ENCODE measurements at places on chromosomes 11 and 22.
A peak's percentile ranks its signal among the peaks of the same experiment; 100 is the strongest.

GRCh38 chr11:6655020-6655789 lies 404 bp downstream of the DCHS1 start:
- DNase-seq, result no peak

GRCh38 chr22:30238661-30239487 lies 7.7 kb downstream of the LIF start:
- DNase-seq, result no peak

GRCh38 chr22:28174509-28174908 lies 255.5 kb upstream of the PITPNB start:
- DNase-seq, result no peak

- DNase-seq, result no peak
Observed at GRCh38 chr22:43387815-43388214, 24.0 kb upstream of the MPPED1 start.

GRCh38 chr11:41786087-41786486 lies 326.6 kb upstream of the LRRC4C start:
- DNase-seq, result no peak

GRCh38 chr11:118081241-118081958 lies 4.5 kb downstream of the TMPRSS4 start:
- DNase-seq, result no peak

DNA sequence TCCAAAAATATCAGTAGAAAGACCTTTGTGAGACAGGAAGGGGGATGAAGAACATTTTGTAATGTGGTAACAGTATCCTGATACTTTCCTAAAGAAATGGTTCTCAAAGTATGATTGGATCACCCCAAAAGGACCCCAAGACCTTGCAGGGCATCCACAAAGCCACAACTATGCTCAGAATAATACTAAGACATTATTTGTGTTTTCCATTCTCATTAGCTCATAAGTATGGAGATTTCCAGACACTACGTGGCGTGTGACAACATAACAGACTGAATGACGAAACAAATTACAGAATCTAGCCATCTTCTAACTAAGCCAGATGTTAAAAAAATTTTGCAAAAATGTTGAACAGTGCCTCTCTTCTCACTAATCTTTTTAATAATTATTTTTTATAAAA lies 24.9 kb downstream of the CHEK2 start:
- no peak for DNase-seq

GRCh38 chr22:50739894-50740293 lies 1.9 kb downstream of the ACR start:
- no peak for DNase-seq

DNA sequence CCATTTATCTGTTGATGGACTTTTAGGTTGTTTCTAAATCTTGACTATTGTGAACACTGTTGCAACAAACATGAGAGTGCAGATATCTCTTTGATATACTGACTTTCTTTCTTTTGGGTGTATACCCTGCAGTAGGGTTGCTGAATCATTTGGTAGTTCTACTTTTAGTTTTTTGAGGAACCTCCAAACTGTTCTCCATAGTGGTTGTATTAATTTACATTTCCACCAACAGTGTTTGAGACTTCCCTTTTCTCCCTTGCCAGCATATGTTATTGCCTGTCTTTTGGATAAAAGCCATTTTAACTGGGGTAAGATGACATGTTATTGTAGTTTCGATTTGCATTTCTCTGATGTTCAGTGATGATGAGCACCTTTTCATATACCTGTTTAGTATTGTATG lies 330.0 kb downstream of the DDX10 start:
- DNase-seq, result no peak

- DNase-seq, result no peak
Observed at GRCh38 chr11:111045874-111046273, 199.7 kb upstream of the POU2AF2 start.

GRCh38 chr11:121534131-121535093 lies 81.6 kb upstream of the SORL1-AS1 start:
- DNase-seq, result no peak

- DNase-seq, result no peak
Observed at GRCh38 chr11:11710556-11710955, 88.8 kb upstream of the GALNT18 start.

DNA sequence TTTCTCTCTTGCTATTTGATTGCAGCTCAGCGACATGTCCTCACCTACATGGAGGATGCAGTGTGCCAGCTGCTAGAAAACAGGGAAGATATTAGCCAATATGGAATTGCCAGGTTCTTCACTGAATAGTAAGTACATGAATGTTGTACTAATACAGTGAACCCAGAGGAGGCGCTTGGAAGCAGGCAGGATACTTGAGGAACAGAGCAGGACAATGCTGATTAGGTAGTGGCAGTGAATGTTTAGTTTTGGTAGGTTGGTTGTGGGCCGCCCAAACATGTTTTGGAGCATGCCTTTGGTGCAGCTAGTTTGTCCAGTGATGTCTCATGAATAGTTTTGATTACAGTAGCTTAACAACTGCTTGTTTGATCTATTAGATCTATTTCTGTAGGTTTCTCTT lies 50.6 kb downstream of the CSTPP1 start:
- no peak for DNase-seq

DNA sequence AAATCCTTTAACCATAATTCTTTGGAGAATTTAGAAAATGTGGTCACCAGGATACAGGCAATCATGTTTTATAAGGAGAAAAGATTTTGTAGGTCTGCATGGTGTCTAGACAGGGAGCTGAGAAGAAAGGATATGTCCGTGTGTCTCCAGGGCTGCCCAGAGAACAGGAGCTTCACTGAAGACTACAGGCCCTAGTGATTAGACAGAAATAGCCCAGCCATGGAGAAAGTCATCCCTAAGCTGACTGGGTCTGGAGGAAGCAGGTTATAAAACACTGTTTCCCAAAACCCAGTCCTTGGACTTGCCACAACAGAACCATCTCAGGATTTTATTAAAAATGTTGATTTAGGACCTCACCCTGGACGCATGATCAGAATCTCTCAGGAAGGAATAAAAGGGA lies 84.4 kb downstream of the GALNT18 start:
- DNase-seq, result no peak

DNA sequence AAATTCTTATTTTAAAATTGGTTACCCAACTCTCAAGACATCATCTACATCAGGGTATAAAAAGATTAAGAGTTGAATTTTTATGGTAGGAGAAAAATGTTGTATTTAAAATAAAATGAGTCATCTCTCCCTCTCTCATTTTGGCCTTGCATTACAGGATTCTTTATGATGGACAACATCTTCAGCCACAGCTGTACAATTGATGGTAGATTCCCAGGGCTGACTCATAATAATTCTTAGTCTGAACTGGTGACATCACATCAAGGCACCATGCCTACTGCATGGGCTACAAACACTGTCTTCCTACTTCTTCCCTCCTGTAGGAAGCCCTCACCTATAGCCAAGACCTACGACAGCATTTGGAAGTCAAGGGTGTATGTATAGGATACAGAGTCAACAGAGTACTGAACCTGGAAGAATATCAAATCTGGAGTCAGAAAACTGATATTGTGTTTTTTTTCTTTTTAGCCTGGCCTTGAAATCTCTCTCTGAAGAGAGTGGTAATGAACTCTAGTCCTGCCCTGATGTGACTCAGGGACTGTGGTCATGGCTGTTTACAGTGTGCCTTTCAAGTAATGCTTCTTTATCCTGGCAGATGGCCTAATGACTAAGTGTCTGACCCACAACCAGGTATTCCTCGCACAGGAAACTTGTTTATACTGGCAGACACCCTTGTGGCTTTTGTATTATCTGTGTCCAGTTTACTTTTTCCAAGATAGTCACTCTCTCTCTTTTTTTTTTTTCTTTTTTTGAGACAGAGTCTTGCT lies 32.5 kb downstream of the MRGPRX2 start:
- peak; percentile 81 for DNase-seq

- peak; percentile 34 for DNase-seq
Observed at GRCh38 chr11:70505331-70505731, 107.0 kb downstream of the CTTN start.

DNA sequence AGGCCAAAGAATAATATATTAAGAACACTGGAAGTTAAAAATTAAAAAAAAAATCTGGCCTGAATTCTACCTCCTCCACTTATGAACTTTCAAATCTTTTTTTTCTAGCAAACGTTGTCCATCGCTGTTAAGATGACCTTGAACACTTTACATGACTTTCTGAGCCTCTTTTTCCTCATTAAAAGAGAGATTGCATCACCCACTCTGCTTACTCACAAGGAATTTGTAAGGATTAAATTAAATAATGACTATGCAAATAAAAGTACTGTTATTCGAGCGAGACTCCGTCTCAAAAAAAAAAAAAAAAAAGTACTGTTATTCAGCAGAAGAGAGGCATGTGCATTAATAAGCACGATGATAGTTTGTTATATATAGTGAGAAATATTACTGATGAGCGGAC lies 285.1 kb upstream of the CCDC90B start:
- no peak for DNase-seq

DNA sequence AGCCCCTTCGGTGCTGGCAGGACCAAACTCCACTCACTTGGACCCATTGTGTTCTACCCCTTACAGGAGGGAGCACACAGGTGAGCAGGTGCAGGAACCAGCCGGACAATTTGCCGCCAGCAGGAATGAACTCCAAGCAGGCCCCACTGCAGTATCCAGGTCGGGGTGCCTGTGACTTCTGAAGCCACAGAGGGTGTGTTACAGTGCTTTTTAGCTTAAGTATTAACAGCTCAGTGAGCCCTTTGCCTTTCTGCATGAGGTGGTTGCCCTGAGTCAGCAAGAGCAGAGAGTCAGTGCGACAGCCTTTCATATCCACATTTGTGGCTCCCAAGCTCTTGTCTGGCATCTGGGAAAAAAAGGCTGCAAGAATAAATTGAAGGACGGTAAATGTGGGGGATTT lies 366.6 kb upstream of the LRRC4C start:
- DNase-seq, result no peak

GRCh38 chr11:46711303-46711702 lies 7.7 kb upstream of the F2 start:
- no peak for DNase-seq

- DNase-seq, result no peak
Observed at GRCh38 chr22:43147821-43148220, 3.5 kb upstream of the TSPO start.

- no peak for DNase-seq
Observed at GRCh38 chr11:30423886-30424285, 101.0 kb downstream of the ARL14EP start.

DNA sequence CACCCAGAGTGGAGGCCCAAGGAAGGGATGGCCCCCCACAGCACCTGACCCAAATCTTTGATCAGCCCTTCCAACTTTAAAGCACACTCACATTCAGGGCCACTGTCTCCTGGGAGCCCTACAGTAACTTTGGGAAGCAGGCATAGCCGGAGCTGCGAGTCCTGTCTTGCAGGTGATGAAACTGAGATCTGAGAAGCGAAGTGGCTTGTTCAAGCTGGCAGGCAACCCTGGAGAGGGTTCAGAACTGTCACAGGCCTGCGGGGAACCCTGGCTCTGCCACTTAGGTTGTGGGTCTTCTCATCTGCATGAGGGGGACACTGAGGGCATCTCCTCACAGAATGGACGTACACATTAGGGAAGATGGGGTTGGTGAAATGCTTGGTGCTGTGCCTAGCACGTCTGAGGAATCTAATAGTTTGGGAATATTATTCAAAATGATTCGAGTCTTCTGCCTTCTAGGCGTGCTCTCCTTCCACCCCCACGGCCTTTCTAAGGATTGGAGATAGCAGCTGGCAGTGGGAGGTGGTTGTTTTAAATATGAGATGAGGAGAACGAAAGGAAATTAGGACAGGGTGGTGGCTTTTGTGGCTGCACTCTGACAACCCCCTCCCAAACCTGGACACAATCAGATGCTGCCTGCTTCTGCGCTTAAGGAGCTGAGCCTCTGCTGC lies 18.8 kb upstream of the SUN2 start:
- DNase-seq, result no peak

DNA sequence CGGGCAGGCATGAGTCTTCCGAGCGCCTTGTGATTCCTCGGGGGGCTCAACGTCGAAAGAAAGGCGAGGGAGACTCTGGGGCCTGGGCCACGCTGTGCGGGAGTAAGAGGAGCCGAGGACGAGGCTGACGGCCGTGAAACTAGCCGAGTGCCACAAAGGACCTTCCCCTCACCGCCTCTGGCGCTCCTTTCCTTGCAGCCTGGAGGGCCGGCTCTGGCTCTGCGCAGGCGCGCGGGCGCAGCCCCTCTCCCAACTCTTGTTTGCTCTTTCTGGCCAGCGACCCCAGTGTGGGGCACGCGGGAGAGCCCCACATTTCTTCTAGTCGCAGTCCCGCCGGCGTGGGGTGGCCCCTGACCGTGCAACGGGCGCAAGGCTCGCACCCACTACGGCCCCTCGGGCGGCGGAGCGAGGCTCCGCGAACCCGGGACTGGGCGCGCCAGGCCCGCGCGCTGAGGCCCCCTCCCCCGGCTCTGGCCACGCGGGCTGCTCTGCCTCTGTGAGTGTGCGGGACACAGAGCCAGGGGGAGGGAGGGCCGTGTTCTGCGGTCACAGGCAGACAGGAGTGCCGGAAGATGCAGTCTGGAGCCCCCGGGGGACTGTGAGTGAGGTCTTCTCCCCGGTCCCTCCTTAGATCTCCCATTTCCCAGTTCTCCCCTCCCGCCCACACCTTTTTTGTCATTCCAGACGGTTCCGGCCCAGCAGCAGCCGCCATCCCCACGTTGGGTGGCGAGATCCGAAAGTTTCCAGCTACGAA lies 1.0 kb upstream of the TOB2 start:
- DNase-seq, result peak; percentile 65

- no peak for DNase-seq
Observed at GRCh38 chr11:67449116-67449844, 3.2 kb downstream of the GPR152 start.

DNA sequence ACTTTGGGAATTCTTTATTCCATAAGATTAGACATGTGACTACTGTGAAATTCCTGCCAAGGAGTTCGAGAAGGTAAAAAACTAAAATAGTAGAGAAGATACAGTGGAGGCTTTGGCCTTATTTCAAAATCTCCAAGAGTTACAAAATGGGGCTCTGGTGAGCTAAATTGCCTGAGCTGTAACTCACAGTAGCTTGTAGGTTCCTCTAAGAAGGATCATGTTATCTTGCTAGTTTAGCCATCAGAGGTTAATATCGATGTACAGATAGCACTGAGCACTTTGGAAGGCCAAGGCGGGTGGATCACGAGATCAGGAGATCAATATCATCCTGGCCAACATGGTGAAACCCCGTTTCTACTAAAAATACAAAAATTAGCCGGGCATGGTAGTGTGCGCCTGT lies 81.1 kb downstream of the USP35 start:
- DNase-seq, result no peak

DNA sequence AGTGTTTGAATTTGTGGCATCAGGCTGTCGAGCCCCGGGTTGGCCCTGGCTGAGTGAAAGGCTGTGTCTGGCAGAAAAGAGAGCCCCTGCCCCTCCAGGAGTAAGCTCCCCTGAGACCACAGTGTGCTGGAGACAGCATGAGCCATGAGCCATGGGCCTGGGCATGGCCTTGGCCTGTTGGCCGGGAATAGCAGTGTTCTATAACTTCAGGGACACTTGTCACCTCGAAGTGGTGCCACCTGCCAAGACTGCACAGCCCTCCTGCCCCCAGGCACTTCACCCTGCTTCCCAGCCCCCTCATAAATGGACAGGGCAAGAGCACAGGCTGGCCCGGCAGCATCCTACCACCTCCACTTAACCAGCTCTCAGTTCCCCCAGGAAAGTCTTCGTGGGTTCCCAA lies 20.7 kb upstream of the SUSD2 start:
- DNase-seq, result no peak

Data from RWPE2 (cell line).